ENCODE measurements at places on chromosomes 12 and 14.

DNA sequence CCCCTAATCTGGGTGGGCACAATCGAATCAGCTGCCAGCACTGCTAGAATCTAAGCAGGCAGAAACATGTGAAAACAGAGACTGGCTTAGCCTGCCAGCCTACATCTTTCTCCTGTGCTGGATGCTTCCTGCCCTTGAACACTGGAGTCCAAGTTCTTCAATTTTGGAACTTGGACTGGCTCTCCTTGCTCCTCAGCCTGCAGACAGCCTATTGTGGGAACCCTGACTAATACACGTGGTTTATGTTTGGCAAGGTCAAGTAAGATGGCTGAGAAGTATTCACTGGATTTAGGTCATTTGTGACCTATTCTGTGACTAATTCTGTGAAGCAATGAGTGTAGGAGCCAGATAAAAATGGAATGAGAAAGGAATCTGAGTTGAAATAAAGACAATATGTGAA is 11.0 kb downstream of the GPR135 start:
- DNase-seq, result no peak
- H3K4me3 ChIP-seq, result no peak overlapping the region
- peaks cover 5% of the 10 kb centered on the region for H3K36me3 ChIP-seq
- H3K27ac ChIP-seq, result no peak overlapping the region

GRCh38 chr12:120115066-120115465 is 1.5 kb downstream of the RAB35 start:
- peaks cover 17% of the 10 kb centered on the region for H3K36me3 ChIP-seq
- no peaks in the 10 kb centered on the region for H3K27me3 ChIP-seq
- DNase-seq, result no peak
- H3K27ac ChIP-seq, result peak overlapping the region; percentile 34

GRCh38 chr12:65125975-65126374 is 4.9 kb upstream of the WIF1 start:
- H3K27me3 ChIP-seq, result peaks cover 8% of the 10 kb centered on the region
- DNase-seq, result no peak
- H3K4me3 ChIP-seq, result no peak overlapping the region

- peaks cover 37% of the 10 kb centered on the region for H3K4me1 ChIP-seq
- DNase-seq, result no peak
- H3K36me3 ChIP-seq, result peaks cover 34% of the 10 kb centered on the region
- no peak overlapping the region for H3K27ac ChIP-seq
- no peak overlapping the region for H3K4me3 ChIP-seq
Observed at GRCh38 chr12:94433744-94434143, 25.9 kb downstream of the CEP83 start.

DNA sequence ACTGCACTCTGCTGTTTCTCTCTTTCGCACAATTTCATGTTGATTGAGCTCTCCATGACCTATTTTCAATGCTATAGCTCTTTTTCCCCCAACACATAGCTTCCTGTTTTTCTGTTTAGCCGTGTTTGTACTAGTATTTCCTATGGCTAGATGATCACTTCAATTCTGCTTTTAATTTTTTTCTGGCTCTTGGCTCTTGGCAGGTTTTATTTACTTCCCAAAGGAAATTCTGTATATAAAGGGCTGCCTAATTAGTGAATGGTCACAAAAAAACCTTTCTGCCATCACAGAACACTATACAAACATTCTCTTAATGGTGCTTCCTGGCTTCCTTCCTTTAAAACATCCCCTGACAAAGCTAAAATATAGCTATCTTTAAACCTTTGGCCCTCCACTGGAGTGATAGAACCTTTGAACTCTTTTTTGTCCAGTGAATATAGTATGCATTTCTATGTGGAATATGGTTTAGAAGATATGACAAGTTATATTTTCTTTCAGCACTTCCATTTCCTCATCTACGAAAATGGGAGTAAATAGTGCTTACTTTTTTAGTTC is 88.2 kb downstream of the RASSF9 start:
- H3K27me3 ChIP-seq, result no peaks in the 10 kb centered on the region
- no peaks in the 10 kb centered on the region for H3K4me1 ChIP-seq
- no peak for DNase-seq
- H3K4me3 ChIP-seq, result no peak overlapping the region
- no peak overlapping the region for H3K27ac ChIP-seq

DNA sequence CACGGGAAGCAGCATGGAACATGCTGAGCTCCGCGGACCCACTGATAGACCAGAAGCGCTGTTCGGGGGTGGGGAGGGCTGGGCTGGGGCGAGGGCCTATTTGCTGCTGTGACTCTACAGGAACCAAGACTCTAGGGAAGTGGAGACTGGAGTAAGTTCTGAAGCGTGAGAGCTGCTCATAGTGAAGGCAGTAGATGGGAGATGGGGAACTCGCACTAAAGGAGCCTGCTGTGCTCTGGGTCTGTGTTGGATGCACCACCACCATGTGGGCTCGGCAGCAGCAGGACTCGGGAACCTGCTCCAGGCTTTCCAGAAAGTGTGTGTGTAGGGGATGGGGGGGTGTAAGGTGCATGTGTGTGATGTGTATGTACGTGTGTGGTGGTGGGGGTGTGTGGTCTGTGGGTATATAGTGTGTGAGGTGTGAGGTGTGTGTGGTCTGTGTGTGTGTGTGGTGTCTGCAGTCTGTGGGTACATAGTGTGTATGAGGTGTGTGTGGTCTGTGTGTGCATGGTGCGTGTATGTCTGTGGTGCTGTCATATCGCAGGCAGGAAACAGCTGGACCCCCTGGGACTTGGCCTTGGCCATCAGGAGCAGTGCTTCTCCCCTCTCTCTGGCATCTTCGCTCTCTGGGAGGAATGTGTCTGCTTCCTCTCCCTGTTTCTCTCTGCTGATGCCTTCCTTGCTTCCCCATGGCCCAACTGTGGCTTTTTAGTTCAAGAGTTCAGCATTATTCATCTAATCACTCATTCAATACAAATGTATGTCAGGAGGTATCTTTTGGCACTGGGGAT is 378.9 kb downstream of the FUT8 start:
- H3K27me3 ChIP-seq, result peaks cover 4% of the 10 kb centered on the region
- peak; percentile 28 for DNase-seq
- H3K36me3 ChIP-seq, result no peaks in the 10 kb centered on the region
- no peak overlapping the region for H3K27ac ChIP-seq
- no peaks in the 10 kb centered on the region for H3K4me1 ChIP-seq

GRCh38 chr12:6104027-6104426 is 20.4 kb downstream of the VWF start:
- H3K27me3 ChIP-seq, result no peaks in the 10 kb centered on the region
- no peak overlapping the region for H3K27ac ChIP-seq
- DNase-seq, result no peak
- no peak overlapping the region for H3K4me3 ChIP-seq

GRCh38 chr12:82688035-82688501 is 1.4 kb downstream of the TMTC2 start:
- peak overlapping the region; percentile 100 for H3K4me3 ChIP-seq
- peak overlapping the region; percentile 82 for H3K27ac ChIP-seq
- no peak for DNase-seq

DNA sequence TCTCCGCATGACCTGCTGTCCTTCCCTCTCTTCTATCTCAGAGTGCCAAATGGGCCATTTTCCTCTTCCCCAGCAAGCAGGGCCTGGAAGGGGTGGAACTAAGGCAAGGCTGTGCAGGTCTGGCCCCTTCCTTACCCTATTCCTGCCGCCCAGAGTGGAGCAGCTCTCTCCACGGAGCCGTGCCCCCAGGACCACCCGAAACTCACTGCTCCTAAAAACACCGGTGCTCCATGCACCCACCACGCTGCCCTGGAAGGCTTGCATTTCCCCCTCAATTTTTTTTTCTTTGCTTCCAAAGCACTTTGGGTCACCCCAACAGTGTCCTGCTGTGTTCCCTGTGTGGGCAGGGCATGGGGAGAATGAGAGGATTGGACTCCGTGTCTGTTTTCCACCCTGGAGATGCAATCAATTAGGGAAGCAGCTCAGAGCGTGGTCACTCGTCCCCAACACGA is 48.5 kb upstream of the MEG3 start:
- H3K27ac ChIP-seq, result no peak overlapping the region
- no peaks in the 10 kb centered on the region for H3K4me1 ChIP-seq
- no peak overlapping the region for H3K4me3 ChIP-seq
- no peaks in the 10 kb centered on the region for H3K27me3 ChIP-seq

GRCh38 chr14:24246765-24247212 is 4.4 kb upstream of the TINF2 start:
- peak overlapping the region; percentile 82 for H3K4me3 ChIP-seq
- peaks cover 60% of the 10 kb centered on the region for H3K4me1 ChIP-seq
- peak; percentile 26 for DNase-seq
- H3K27ac ChIP-seq, result peak overlapping the region; percentile 58
- H3K36me3 ChIP-seq, result no peaks in the 10 kb centered on the region
- no peaks in the 10 kb centered on the region for H3K27me3 ChIP-seq

DNA sequence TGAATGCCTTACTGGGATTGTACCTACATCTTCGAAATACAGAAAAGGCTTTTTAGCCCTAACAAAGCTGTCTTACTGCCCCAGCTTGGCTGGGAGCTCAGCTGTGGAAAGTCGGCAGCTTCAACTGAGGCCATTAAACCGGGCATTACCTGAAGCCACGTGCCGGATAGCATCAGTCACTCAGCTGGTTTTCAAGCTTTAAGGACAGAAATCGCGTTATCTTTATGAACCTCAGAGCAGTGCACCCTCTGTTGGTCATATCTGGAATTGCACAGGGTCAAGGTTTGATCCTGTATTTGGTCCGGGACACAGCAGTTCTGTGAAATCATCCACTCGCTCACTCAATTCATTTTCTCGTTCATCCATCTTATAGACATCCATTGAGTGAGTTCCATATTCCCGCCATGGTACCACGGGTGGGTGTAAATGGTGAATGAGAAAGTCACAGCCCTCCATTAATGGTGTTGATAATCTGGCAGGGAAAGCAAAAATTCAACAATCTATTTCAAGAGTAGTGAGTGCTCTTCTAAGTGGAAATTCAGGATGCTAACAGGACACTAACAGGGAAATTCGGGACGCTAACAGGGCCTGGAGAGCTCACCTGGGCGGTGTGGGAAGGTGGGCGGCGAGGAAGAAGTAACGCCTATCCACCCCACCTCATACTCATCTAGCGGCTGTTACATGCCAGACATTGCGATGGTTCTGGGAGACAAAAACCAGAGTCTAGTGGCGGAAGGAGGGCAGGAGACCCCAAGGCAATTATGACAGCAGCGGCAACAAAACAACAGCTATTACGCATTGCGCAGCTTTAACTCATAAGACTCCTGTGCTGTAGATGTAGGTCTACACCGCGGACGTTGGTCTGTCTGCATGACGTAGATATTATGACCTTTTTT is 60.6 kb upstream of the TCL1A start:
- no peaks in the 10 kb centered on the region for H3K4me1 ChIP-seq
- H3K4me3 ChIP-seq, result no peak overlapping the region
- H3K36me3 ChIP-seq, result no peaks in the 10 kb centered on the region
- H3K27me3 ChIP-seq, result peaks cover 29% of the 10 kb centered on the region
- DNase-seq, result peak; percentile 41
